ENCODE measurements at places on chromosomes 3 and 15.

- no peak for DNase-seq
These were observed 136.8 kb downstream of the TPRG1 start for GRCh38 chr3:189308608-189309007.

DNA sequence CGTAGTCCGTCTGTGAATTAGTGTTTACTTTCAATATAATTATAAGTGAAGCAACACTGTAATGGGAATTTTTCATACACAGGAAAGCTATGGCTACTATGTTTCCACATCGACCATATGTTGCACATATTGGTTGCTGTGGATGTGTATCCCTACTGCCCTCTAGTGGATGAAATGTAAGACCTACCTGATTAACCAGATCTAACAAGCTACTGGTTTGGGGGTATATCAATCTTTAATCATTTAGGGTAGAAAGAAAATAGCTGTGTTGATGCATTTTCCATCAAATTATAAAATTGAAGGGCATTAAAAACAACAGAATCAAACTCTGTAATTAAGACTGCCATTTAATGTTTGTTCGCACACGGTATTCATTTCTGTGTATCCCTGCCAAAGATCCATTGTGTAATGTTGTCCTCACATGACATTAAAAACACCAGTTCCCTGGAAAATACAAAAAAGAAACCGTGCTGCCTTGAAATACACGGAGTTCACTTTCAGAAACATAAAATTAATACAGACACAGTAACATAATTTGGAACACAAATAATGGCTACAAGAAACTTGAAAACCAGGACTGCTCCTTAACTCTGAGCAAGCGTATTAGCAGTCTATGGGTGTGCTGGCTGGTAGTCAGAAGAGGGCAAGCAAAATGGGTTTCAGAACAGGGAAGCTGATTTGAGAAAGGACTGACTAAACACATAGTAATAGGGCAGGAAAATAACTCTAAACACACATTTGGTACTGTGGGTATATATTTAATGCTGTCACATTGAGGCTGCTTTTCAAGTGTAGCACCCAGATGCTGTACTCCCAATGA lies 125.1 kb downstream of the TIGIT start:
- DNase-seq, result no peak

DNA sequence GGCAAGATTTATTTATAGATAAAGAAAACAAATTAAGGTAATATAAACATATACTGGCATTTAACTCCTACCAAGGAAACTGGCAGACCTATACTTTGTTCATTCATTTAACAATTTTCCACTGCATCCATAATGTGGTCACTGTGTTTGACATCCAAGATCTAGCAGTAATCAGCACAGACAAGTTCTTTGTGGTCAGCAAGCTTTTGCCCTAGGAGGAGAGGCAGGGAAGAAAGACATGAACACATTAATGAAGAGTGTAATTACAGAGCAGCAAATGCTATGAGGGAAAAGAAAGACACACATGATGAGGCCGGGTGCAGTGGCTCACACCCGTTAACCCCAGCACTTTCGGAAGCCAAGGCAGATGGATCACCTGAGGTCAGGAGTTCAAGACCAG lies 34.4 kb downstream of the SUCLG2 start:
- DNase-seq, result no peak

DNA sequence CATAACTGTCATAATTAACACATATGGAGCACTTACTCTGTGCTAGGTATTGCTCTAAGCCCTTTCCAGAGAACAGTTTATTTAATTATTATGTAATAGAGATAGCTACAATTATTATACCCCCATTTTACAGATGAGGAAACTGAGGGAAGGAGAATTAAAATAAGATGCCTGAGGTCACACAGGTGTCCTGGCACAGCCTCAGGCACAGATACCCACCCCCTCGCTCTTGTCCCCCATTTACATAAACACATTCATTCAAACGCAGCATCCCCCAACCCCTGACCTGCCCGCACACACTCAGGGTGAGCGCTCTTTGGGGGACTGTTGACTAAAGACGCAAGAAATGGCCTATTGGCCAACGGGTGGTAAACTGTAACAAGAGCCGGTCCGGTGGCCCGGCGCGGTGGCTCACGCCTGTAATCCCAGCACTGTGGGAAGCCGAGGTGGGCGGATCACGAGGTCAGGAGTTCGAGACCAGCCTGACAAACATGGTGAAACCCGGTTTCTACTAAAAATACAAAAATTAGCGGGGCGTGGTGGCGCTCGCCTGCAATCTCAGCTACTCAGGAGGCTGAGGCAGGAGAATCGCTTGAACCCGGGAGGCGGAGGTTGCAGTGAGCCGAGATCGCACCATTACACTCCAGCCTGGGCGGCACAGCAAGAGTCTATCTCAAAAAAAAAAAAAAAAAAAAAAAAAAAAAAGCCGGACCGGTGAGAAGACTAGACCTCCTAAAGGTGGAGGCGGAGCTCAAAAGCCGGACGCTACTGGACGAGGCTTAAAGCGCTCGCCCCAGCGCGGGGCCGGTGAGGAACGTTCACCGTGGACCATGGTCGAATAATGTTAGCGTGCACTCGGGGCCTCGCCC lies 1.9 kb upstream of the ISL2 start:
- DNase-seq, result no peak

DNA sequence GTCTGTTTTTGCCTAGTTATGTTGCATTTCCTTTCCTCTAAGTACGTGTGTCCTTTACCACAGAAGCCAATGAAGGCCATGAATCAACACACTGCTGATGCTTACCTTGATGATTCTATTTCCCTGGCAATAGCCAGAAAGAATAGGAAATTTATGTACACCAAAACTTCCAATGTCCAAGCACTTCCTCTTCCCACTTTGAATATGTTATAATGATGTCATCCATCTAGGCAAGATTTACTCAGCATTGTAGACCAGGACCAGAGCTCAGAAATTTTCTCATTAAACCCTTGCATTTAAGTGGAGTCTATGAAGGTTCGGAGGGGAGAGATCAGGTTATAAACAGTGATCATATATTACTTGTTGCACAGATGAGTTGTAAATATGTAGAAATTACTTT lies 126.0 kb downstream of the THRB start:
- DNase-seq, result no peak

DNA sequence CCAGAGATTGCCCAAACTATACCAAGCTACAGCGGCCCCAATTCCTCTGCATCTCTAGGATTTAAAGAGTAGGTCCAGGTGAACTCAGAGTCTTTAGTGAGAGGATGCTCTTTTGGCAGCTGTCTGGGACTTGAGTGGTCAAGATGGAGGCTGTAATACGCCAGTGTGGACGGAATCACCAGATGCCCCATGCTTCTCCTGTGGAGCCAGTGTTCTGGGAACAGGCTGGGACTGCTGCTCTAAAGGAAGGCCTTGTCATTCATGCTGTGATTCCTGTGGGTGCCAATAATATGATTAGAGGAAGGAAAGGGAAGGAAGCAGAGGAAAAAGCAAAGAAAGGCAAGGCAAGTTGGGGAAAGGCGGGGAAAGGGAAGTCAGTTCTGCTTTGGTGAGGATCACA lies 17.4 kb upstream of the NOX5 start:
- DNase-seq, result no peak

- DNase-seq, result no peak
These were observed 27.1 kb downstream of the CPN2 start for GRCh38 chr3:194323785-194324735.

DNA sequence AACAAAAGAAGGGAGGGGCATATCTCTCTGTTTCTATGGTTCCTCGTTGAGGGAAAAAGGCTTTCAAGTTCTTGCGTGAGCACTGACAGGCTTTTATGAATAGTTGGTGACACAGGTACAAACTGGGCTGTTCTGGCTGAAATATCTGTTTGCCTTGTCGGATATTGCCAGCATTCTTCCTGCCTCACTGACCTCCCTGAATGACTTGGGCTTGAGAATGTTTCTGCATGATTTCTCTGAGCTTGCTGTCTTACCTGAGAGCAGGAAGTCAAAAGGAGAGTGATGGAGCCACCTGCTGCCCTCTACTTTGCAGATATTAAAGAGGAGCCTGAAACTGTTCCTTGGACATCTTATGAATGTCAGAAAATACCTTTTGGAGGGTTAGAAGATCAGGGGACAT lies 4.8 kb downstream of the GCNT3 start:
- DNase-seq, result no peak

DNA sequence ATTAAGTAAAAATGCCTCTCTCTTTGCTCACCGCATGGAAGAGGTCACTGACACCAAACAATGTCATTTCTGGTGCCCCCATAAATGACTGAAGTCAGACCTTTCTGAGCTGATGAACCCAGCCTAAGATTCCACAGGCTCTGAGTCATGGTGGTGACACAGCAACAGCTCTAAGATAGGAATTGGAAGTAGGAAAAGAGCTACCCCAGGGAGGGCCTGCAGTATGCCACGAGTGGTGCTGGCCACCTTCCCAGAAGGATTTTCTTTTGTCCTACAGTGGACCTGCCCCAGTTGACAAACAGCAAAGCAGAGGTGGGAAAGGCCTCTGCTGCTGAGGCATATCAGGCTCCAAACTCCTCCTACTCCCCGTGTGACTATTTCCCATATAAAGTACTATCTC lies 208.1 kb downstream of the MINAR1 start:
- DNase-seq, result no peak

DNA sequence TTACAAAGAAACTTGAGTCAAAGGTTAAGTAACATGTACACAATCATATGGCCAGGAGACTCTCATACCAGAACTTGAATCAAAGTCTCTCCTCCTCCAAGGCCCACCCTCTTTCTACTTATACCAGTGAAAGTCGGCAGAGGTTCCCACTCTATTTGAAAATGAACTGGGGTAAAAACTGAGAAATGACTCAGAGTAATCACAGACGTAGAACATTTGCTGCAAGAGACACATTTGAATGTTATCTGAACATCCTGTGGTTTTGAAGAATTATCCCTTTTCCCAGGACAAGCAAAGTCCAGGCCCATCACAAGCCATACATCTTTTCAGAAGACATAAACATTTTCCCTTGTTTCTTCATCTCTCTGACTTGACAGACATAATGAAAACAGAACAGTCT lies 55.8 kb downstream of the SHOX2 start:
- DNase-seq, result no peak

DNA sequence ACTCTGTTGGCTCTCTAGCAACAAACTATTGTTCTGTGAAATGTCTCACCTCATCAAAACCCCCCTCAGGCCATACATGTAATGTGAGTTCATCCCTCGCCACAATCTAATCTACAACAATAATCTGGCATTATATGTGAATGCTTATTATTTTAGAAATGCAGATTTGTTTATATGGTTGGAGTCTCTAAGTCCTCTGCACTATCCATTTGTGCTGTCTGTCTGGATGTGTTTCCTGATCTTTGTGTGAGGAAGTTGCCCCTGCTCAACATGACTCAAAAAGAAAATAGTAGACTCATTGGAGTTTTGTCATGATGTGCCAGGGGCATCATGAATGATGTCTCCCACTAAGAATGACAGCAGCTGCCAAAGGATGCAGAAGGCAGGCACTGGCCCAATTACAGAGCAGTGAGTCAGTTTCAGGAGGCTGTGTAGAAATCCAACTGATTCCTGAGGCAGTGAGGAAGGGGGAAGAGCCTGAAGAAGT lies 161.6 kb upstream of the PDZRN3 start:
- DNase-seq, result no peak

DNA sequence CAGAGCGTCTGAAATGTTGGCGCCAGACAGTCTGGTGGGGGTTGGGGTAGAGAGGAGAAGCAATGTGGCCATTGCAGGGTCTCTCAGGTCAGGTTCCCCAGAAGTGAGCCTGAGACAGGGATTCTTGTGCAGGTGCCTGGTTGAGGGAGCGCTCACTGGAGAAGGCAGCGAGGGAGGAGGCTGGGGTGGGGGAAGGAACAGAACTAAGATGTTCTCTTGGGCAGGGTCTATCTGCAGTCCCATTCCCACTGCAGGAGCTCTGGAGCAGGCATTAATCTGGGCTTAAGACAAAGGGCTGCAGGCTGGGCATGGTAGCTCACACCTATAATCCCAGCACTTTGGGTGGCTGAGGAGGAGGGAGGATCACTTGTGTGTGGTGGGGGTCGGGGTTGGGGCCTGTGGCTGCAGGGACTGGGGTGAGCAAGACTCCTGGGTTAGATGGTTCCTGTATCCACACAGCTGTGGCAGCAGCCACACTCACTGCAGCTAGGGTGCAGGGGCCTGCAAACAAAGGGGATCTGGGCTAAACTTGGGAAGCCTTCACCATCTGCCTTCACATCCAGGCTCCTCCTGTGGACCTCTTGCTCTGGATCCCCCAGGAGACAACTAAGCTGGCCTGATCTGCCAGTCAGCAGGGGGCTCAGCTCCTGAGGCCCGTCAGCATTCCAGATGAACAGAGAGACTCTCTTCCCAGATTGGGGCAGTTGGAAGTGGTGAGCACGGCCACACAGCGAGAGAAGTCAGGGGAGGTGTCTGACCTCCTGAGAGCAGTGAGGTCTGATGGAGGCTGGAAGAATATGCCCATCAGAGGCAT lies 172.5 kb downstream of the ABHD5 start:
- DNase-seq, result no peak

Data from endothelial cell (in vitro differentiated cells).